ENCODE measurements at places on chromosomes 7 and 10.

- DNase-seq = no peak
These were observed 1059.4 kb downstream of the NRG3 start for GRCh38 chr10:82934429-82934828.

GRCh38 chr7:38330861-38331621 lies 57.6 kb upstream of the TARP start:
- DNase-seq = no peak

GRCh38 chr7:18939771-18940592 lies 177.5 kb downstream of the TWIST1 start:
- DNase-seq = no peak

DNA sequence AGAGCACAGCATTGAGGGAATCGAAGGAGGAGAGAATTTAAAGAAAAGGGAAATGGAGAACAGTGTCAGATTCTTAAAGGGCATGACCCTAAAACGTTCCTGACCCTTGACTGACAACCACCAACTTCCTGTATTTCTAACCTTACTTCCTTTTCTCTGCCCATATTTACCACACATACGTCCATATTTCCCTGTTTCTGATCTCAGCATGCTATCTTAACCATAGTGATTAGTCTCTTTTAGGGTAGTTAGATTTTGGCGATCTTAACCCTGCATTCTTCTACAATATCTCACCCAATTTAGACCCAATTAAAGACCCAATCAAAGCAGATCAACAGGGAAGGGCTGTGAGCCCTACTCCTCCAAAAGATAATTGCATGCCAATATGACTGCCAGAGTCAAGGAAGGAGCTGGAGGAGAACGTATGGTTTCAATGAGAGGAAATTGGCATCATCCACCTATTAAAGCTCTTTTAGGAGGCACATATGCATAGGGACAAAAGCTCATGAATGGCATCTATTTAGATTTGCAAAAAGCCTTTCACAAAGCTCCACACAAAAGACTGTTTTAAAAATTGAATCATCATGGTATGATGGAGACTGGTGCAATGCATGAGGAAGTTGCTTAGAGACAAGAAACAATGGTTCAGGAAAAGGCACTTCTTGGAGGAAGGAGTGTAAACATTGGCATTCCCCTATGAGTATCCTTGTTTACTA lies 49.0 kb upstream of the ARHGAP12 start:
- DNase-seq = peak; percentile 28

DNA sequence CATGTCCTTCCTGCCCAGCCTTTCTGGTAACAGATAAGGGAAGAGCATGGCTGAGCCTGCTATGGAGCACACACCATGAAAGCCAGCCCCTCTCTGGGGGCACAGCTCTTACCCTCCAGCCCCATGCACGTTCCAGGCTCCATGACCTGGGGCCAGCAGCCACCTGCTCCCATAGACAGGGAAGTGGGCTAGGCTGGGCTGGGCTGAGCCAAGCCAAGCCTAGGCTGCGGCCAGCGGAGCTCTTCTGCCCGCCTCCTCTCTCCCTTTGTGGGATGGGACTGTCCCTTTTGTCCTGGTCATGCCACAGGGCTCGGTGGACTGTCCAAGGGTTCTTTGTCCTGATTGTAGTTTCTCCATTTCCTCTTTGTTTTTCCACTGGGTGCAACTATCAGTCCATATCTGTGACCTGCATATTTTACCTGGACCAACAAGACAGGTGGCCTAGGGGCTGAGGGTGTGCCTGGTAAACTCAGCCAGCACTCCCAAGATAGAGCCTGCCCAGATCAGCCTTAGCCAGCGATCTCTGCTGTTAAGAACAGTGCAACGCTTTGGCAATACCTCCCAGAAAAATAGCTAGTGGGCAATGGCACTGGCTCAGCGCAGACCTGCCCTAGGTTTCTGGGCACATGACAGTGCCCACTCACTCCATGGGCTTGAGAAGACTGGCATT lies 97.2 kb upstream of the BTBD16 start:
- DNase-seq = no peak

DNA sequence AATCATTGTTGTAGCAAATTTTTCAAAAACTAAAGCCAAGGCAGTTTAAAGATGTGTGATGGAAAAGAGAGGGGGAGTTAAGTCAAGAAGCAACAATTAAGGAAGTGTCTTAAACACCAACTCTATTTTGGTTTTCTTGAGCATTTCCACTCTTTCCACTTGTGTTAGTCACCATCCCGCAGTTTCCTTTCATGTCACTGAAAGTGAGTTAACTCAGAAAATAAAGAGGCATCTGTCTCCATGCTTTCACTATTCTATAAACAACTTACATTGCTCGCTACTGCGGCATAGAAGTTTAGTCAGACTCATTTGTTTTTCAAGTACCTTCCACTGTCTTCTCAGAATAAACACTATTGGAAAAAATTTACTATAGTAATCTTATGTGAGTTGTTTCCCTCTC lies 284.9 kb upstream of the SEMA3D start:
- no peak for DNase-seq

DNA sequence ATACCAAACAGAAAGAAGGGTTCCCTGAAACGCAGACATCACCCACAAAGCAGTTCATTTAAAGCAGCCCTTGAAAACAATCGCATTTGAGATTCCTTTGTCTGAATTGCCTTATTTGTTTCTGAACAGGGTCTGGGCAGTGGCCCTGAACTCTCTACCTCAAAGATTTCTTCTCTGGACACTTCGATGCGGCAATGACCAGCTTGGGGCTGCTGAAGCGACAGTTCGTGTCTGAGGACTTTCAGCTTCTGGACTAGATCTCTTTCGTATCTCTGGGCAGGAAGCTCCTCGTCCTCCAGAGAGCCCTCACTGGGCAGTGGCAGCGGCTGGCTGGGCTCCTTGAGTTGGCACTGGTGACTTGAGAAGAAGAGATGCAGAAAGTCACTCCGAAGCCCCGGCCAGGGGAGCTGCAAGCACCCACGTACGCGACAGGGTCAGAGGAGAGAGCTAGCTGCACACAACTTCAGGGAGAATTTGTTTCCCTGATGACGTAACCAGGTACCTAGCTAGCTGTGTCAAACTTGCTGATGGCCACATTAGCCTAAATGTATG lies 96.3 kb downstream of the SMURF1 start:
- no peak for DNase-seq

GRCh38 chr10:105188737-105189462 lies 547.8 kb downstream of the SORCS3 start:
- no peak for DNase-seq

- no peak for DNase-seq
These were observed 313.9 kb upstream of the ZNF32 start for GRCh38 chr10:43962346-43963191.
